ENCODE measurements at places on chromosomes 1 and 21. TPM values are rescaled to one million over a fixed set of nuclear protein-coding genes. Genes with fewer than 3 reads are reported as not detected.

Gene GBP6
- not detected for total RNA-seq

Gene ARHGEF16
- total RNA-seq: 81.4 TPM

Gene NUAK2
- total RNA-seq: 6.7 TPM

Gene TCHHL1
- not detected for total RNA-seq

Gene CD2
- 12.5 TPM for total RNA-seq

Gene CTSK
- total RNA-seq: 47.6 TPM

GRCh38 chr1:201053155-201053860 is 29.8 kb upstream of the KIF21B start:
- DNase-seq: no peak

GRCh38 chr1:8908388-8909151 is 30.1 kb upstream of the ENO1 start:
- DNase-seq: no peak

GRCh38 chr1:16187748-16188401 is 24.6 kb downstream of the ARHGEF19 start:
- peak; percentile 80 for DNase-seq

- DNase-seq: no peak
Observed at GRCh38 chr1:198913667-198914066, 274.8 kb downstream of the PTPRC start.

- DNase-seq: peak; percentile 89
Observed at GRCh38 chr1:116268211-116268610, 104.8 kb upstream of the ATP1A1 start.

GRCh38 chr1:178037510-178038253 is 56.2 kb upstream of the RASAL2 start:
- peak; percentile 83 for DNase-seq

- peak; percentile 84 for DNase-seq
Observed at GRCh38 chr1:230917284-230918135, 49.2 kb upstream of the C1orf198 start.

Measured in mucosa of gallbladder (tissue), 1 donor.